ENCODE measurements at places on chromosomes 3 and 15.

DNA sequence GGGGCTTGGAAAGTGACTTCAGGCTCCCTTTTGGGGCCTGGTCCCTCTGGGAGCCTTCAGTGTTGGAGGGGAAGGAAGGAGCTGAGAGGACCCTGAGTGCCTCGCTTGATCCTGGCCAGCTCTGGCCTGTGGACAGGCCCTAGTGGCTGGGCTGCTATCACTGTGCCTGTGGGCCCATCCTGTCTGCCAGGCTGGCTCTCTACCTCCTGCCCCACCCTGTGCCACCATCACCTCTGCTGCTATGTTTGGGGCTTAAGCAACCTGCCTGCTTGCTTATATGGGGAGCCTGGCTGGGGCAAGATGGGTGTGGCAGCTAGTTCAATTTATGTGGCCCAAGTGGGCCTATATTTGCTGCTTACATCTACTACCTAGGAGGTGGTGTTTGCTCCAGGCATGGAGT, 7.1 kb downstream of the TEX264 start:
- DNase-seq: no peak

DNA sequence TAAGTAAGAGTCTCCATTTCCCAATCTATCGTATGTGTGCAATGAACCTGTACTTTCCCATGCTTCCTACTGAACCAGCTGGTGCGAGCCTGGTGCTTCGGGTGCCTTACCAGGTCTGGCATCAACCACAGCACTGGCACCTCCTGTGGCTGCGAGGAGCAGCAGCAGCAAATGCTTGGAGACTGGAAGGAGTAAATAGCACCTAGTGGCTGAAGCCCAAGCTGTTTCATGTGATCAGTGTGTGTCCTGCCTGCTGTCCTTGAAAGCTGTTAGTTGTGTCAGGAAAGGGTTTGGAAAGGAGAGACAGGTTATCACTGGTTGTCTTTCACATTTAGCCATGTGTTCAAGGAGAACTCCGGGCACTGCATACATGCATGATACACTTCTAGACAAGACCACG, 31.8 kb downstream of the PCOLCE2 start:
- no peak for DNase-seq

GRCh38 chr3:129528589-129529100, at the start of gene RHO:
Gene RHO, plus strand, starts transcription at chr3:129528639. Its CDS starts 95 bp downstream, at chr3:129528734.
- DNase-seq: no peak

GRCh38 chr3:58824285-58824684, 157.7 kb upstream of the FAM3D start:
- DNase-seq: peak; percentile 13

- DNase-seq: no peak
These were observed 71.3 kb upstream of the LRTM1 start for GRCh38 chr3:54999159-54999558.

DNA sequence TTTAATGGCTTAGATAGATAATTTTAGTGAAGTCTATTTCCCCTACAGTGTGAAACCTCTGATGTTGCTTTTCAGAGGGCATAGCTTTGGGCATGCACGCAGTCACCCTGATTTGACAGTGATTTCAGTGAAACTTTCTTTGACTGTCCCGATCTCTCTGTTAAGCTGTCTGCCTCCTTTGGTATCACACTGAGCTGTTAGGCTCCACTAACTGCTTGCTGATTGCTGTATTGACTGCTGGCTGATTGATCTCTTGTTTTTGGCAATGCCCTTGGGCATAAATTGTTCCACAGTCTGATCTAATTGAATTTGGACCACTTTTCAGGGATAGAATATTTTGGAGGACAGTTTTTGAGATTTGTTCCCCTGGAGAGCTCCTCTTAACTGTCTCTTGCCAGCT, 68.5 kb upstream of the CCDC54 start:
- no peak for DNase-seq

GRCh38 chr3:157070678-157070999, 89.3 kb downstream of the CCNL1 start:
- no peak for DNase-seq

DNA sequence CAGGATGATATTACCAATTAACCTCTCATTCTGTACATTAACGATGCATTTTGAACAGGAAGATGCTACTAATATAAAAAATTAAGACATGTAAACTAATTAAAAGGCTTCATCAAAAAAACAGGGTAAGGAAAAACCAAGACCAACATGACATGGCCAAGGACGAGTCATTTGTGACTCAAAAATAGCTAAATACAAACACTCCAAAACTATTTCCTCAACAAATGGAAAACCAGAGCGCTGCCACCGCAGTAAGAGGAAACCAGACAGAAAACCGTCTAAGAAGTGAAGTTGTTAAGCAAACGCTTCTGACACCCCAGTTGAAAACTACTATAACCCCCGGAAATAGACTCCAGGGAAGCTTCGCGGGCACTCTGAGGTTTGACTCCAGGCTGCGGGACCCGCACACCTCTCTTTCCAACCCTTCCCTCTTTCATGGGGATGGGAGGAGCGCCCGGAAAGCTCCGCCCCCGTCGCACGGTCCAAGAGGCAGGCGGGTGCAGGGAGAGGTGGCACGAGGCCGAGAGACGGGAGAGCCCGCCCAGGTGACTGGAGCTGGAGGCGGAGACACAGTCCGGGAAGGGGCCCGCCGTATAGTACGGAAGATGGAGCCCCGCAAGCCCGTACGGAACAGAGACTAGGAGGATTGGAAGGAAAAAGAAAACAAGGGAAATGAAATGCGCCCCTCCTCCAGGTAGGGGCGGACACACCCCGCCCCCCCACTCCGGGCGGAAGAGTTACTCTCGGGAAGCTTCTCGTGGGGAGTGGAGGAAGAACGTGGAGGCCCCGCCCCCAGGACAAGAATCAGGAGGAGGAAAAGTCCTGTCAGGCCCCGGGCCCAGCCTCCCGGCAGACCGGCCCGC, 708 bp downstream of the DCAF1 start:
- peak; percentile 82 for DNase-seq

GRCh38 chr3:127457094-127457475, 133.4 kb downstream of the TPRA1 start:
- no peak for DNase-seq

DNA sequence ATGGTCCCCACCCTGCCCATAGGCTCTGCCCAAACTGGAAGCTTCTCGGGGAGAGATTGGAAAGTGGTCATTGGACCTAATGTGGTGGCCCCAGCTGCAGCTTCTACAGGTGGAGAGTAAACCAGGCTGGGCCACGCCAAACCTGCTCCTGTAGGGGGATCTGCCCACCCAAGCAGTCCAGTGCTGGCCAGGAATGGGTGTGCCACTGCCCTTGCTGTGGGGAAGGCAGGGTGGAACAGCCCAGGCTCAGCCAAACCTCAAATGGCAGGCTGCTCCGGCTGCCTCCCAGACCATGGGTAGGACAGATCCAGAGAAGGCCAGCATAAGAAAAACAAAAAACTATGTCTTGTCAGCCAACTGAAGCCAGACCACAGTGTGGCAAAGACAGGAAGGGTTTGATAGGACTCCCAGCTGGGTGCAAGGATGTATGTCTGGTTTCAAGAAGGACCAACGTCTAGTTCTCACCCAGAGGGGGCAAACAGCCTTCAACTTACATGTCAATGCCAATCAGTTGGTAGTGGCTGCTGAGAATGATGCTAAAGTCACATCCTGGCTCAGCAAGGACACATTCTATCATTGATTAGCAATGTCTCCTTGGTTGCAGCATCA, 267.3 kb downstream of the UACA start:
- DNase-seq: no peak

GRCh38 chr3:73114711-73115110, 53.3 kb downstream of the EBLN2 start:
- DNase-seq: no peak

DNA sequence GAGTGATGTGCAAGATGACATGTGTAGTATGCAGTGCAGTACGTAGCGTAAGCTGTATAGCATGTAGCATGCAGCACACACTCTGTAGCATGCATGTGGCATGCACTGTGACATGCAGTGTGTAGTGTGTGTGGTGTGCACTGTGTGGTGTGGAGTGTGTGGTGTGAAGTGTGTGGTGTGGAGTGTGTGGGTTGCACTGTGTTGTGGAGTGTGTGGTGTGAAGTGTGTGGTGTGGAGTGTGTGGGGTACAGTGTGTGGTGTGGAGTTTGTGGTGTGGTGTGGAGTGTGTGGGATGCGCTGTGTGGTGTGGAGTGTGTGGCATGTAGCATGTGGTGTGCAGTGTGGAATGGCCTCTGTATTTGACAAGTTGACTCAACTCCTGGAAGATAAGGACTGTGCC, 39.2 kb downstream of the ROPN1B start:
- no peak for DNase-seq

DNA sequence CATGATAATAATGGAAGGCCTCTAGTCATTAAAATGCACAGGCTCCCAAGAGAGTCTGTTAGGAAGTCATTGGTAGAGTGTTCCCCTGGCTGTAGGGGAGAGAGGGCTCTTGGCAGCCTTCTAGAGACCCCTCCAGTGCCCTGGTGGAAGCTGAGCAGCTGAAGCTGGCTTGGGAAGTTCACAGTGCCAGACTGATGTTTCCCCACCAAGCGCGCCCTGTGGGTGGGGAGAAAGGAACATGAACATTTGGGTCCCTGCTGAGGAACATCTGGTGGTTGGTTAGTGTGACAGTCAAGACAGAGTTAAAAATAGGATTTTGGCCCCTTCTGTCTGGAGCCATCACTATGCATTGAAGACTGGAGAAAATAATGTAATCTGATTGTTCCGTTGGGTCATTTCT, 37.1 kb upstream of the RGMA start:
- DNase-seq: no peak

- peak; percentile 73 for DNase-seq
These were observed 16.8 kb downstream of the EMC4 start for GRCh38 chr15:34241376-34242330.

DNA sequence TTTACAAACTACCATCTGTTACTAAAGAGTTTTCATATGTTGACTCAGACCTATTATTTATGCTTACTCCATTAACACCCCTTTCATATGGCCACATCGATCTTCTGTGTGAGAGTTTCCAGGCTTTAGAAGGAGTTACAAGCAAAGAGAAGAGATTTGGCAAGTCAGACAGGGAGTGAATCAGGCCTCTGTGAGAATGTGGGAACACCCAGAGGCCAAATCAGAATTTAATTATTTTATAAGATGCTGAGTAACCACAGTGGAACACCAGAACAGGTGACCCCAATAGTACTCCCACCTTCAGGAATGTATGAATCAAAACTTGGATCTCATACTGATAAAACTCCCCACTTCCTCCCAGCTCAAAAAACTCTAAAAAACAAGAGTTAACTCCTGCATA, 42.0 kb downstream of the IFT57 start:
- no peak for DNase-seq

DNA sequence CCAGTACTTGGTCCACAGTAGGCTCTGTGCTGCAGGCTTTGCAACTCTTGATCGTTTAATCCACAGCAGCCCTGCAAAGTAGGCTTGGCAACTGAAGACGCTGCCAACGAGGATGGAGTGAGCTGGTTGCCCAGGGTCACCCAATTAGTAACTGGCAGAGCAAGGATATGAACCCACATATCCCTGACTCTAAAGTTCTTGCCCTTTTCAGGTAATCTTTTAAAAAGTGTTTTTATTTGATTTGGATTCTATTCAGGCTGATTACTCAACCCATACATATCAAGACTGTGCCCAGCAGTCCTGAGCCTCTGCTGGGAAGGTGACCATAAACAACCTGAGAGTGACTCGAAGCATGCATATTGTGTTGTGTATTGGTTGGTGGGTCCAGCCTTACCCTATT, 50.3 kb downstream of the PSMD6 start:
- no peak for DNase-seq

Data from CD4-positive, alpha-beta T cell treated with Interleukin-2 at 100 ng/mL for 4 hours (primary cell).